Esophagus muscularis mucosa (tissue), 4 donors: ENCODE measurements at places on chromosomes 7 and 10. TPM values are rescaled to one million over a fixed set of nuclear protein-coding genes. Genes with fewer than 3 reads are reported as not detected.

PDCD4 gene
- total RNA-seq: 97.7 TPM

- no peak for DNase-seq
Measured at GRCh38 chr10:58269782-58270290, 874 bp downstream of the CISD1 start.

CDK14 gene
- 13.9 TPM for total RNA-seq

GRCh38 chr7:133203490-133203889, 49.4 kb upstream of the EXOC4 start:
- no peak for DNase-seq

DNA sequence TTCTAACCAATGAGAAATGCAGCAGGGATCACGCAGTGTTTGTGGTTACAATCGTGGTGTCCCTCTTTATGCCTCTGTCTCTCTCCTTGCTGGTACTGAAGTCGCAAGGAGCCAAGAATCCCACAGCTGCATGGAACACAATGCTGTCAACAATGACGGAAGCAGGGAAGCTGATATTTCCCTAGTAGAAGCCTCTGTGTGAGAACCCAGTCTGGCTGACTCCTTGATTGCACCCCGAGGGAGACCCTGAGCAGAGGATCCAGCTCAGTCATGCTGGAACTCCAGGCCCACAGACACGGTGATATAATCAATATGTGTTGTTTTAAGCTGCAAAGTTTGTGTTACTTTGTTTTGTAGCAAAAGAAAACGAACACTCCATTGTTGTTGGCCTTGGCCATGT, 677.9 kb downstream of the PARD3 start:
- peak; percentile 50 for DNase-seq

- no peak for DNase-seq
Measured at GRCh38 chr10:8967061-8967460, 912.6 kb downstream of the GATA3 start.

SHTN1 gene
- 8.6 TPM for total RNA-seq

GRCh38 chr7:101681170-101682007, 52.3 kb upstream of the MYL10 start:
- DNase-seq: no peak

ASB10 gene
- not detected for total RNA-seq

DNA sequence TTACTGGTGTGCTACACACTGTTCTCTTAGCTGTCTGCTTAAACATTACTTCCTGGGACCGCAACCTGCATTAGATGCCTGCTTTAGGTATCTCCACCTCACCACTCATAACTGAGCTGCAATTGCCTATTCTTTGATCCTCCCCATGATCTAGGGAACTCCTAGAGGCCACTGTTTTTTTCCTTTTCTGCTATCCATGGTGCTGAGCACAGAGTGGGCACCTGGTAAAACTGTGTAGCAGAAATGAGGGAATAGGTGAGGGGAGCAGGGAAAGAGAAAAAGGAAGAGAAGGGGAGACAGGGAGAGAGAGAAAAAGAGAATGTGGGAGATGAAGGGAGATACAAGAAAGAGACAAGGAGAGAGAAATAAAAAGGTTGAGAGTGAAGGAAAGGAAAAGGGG, 434.9 kb downstream of the ADRA2A start:
- no peak for DNase-seq

SPDYE8 gene
- not detected for total RNA-seq

- DNase-seq: peak; percentile 55
Measured at GRCh38 chr10:48505394-48506112, 99.3 kb downstream of the ARHGAP22 start.

GPR15LG gene
- total RNA-seq: not detected
